ENCODE measurements at places on chromosomes 2 and 18.

GRCh38 chr18:2212598-2213205, 358.6 kb downstream of the METTL4 start:
- no peak for DNase-seq

DNA sequence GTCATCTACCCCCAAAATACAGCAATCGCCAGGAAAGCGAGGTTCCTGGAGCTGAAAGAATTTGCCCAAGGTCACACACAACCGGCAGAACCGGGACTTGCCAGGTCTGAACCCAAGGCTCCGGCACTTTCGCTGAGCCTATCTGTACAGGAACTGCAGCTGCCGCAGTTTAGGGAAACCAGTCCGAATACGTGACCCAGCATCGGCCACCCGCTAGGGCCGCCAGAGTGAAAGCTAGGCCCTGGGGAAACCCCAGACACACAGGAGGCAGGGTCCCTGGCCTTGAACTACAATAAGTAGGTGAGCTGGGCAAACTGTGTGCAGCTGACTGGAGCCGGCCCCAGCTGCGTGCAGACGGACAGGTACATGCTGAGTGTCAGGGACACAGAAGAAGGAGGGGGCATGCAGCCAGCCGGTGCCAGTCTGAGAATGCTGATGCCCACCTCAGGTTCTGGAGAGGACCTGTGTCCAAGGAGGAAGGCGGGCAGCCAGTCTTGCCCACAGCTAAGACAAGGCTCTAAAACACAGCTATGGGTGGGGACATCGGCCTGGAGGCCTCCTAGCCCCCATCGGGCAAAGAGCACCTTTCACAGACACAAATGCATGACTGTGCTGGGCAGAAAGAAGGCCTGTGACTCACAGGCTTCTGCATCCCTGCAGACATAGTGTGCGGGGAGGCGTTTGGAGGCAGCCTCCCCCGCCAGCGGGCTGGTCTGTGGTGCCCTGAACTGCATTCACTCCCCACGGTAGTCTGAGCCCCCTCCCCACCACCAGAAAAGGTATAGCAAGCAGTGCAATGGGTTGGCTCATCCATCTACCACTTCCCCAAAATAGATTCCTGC, 107.4 kb upstream of the ID2 start:
- no peak for DNase-seq

- DNase-seq = no peak
Measured at GRCh38 chr2:130785466-130786055, 30.2 kb downstream of the AMER3 start.

DNA sequence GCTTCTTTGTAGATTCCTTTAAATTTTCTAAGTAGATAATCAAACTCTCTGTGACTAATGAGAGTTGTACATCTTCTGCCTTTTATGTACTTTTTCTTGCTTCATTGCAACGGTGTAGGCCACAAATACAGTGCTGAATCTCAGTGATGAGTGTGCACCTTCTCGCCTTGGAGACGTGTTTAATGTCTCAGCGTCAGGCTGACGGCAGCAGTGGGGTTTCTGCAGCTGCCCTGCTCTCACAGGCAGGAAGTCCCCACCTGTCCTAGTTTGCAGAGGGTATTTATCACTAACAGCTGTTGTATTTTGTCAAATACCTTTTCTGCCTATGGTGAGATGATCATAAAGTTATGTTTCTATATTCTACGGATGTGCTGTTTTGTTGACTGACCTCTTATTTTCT, 13.3 kb downstream of the AGXT start:
- DNase-seq = no peak

DNA sequence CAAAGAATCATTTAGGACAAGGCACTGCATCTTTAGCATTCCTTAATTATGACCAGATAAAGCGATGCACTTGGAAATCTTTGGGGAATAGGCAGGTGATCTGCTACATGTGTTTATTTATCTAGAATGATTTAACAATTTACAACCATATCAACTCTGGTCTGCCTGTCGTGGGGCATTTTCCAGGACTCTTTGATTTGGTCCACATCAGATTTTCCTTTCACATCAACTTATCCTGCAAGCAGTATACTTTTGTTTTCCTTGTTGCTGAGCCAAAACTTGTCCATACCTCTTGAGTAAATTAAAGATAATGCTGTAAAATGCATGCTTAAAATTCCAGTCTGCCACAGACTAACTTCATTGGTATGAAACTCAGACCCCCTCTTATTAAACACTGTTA, 312.4 kb upstream of the TCF4 start:
- DNase-seq = peak; percentile 65

Data from fibroblast of skin of left biceps (primary cell).